Tracheal epithelial cell (primary cell): ENCODE measurements at places on chromosomes 11 and 22. TPM values are rescaled to one million over a fixed set of nuclear protein-coding genes. Genes with fewer than 3 reads are reported as not detected.

MAML2 gene
- 1.1 and 2.2 TPM in 2 replicates for total RNA-seq

RCE1 gene
- total RNA-seq: 28.1 and 34.9 TPM in 2 replicates

CLCF1 gene
- total RNA-seq: 3.0 and 8.9 TPM in 2 replicates

PRODH gene
- 11.6 and 14.7 TPM in 2 replicates for total RNA-seq

APOBEC3G gene
- 4.6 and 9.6 TPM in 2 replicates for total RNA-seq

BIK gene
- total RNA-seq: 61.0 and 99.3 TPM in 2 replicates

FGF19 gene
- not detected in 2 replicates for total RNA-seq

TMPRSS6 gene
- total RNA-seq: not detected in 2 replicates

MIEF1 gene
- 18.6 and 27.3 TPM in 2 replicates for total RNA-seq

TRIM29 gene
- total RNA-seq: 488 and 512 TPM in 2 replicates

FAM181B gene
- 3.2 and 3.6 TPM in 2 replicates for total RNA-seq

JOSD1 gene
- total RNA-seq: 101 and 133 TPM in 2 replicates

DEFB131B gene
- total RNA-seq: not detected in 2 replicates

SH3BP1 gene
- total RNA-seq: 28.1 and 42.4 TPM in 2 replicates

MEI1 gene
- 0.48 TPM in 1 of 2 replicates, not detected in the other for total RNA-seq

FSHB gene
- not detected in 2 replicates for total RNA-seq

CEND1 gene
- not detected in 2 replicates for total RNA-seq

TTC17 gene
- 81.9 and 117 TPM in 2 replicates for total RNA-seq

HOATZ gene
- not detected in 2 replicates for total RNA-seq

C11orf16 gene
- total RNA-seq: not detected in 2 replicates

WEE1 gene
- total RNA-seq: 33.2 and 36.1 TPM in 2 replicates

SLC29A2 gene
- total RNA-seq: 2.2 and 3.2 TPM in 2 replicates

GRM5 gene
- under 0.01 TPM in 1 of 2 replicates, not detected in the other for total RNA-seq

SLC16A8 gene
- 0.24 and 1.5 TPM in 2 replicates for total RNA-seq

EIF3D gene
- 718 and 779 TPM in 2 replicates for total RNA-seq

SWAP70 gene
- 20.0 and 27.2 TPM in 2 replicates for total RNA-seq

UPK3A gene
- not detected in 2 replicates for total RNA-seq

C22orf31 gene
- not detected in 2 replicates for total RNA-seq

PHOX2A gene
- not detected in 2 replicates for total RNA-seq

SLC5A1 gene
- total RNA-seq: 1.5 and 1.7 TPM in 2 replicates

TUB gene
- total RNA-seq: 0.21 and 0.96 TPM in 2 replicates

NXPE1 gene
- not detected in 2 replicates for total RNA-seq

COPB1 gene
- total RNA-seq: 198 and 269 TPM in 2 replicates

MMP8 gene
- total RNA-seq: 0.24 TPM in 1 of 2 replicates, not detected in the other

OR8G5 gene
- total RNA-seq: not detected in 2 replicates

FOSL1 gene
- total RNA-seq: 7.0 and 33.3 TPM in 2 replicates

TBC1D10A gene
- total RNA-seq: 11.5 and 13.3 TPM in 2 replicates

VSIG10L2 gene
- not detected in 2 replicates for total RNA-seq

POLR2F gene
- total RNA-seq: 25.2 and 31.3 TPM in 2 replicates

TMEM135 gene
- 7.7 and 14.3 TPM in 2 replicates for total RNA-seq

CBLIF gene
- not detected in 2 replicates for total RNA-seq

CCDC116 gene
- 0.24 TPM in 1 of 2 replicates, not detected in the other for total RNA-seq

RAB36 gene
- total RNA-seq: 0.64 and 2.7 TPM in 2 replicates

MYEOV gene
- under 0.01 and 4.8 TPM in 2 replicates for total RNA-seq

APOL5 gene
- total RNA-seq: not detected in 2 replicates

RGL4 gene
- under 0.01 TPM in 1 of 2 replicates, not detected in the other for total RNA-seq

TMEM132A gene
- 32.4 and 208 TPM in 2 replicates for total RNA-seq
